Neuronal stem cell (in vitro differentiated cells): ENCODE measurements at places on chromosomes 12 and 14.
A peak's percentile ranks its signal among the peaks of the same experiment; 100 is the strongest.

DNA sequence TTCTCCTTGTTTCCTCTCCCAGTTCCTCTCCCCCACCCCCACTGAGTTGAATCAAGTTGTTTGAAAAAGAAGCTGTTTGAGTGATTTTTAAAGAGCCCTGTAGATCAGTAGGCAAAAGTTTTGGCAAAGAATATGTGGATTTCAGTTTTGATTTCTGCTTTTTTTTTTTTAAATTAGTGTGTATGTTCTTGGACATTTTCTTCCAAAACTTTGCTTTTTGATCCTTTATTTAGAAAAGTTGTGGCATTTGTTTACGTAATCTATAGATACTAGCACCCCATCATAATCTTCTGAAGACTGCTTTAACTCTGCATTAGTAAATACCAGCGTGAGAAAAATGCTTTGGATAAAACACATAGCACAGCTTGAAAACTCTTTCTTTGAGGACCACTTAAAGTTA is 190.3 kb upstream of the SEL1L start:
- H3K27ac ChIP-seq: no peak overlapping the region
- H3K4me3 ChIP-seq: no peak overlapping the region
- no peaks in the 10 kb centered on the region for H3K4me1 ChIP-seq
- no peak for DNase-seq
- no peaks in the 10 kb centered on the region for H3K27me3 ChIP-seq

- peaks cover 31% of the 10 kb centered on the region for H3K4me1 ChIP-seq
- H3K36me3 ChIP-seq: no peaks in the 10 kb centered on the region
- H3K27ac ChIP-seq: no peak overlapping the region
- no peak overlapping the region for H3K4me3 ChIP-seq
These were observed 7.7 kb downstream of the LRCOL1 start for GRCh38 chr12:132602572-132603239.

- no peaks in the 10 kb centered on the region for H3K27me3 ChIP-seq
- H3K27ac ChIP-seq: no peak overlapping the region
- H3K4me1 ChIP-seq: no peaks in the 10 kb centered on the region
- no peak overlapping the region for H3K4me3 ChIP-seq
- no peaks in the 10 kb centered on the region for H3K36me3 ChIP-seq
- DNase-seq: no peak
These were observed 368.7 kb upstream of the MIS18BP1 start for GRCh38 chr14:45621731-45622130.

DNA sequence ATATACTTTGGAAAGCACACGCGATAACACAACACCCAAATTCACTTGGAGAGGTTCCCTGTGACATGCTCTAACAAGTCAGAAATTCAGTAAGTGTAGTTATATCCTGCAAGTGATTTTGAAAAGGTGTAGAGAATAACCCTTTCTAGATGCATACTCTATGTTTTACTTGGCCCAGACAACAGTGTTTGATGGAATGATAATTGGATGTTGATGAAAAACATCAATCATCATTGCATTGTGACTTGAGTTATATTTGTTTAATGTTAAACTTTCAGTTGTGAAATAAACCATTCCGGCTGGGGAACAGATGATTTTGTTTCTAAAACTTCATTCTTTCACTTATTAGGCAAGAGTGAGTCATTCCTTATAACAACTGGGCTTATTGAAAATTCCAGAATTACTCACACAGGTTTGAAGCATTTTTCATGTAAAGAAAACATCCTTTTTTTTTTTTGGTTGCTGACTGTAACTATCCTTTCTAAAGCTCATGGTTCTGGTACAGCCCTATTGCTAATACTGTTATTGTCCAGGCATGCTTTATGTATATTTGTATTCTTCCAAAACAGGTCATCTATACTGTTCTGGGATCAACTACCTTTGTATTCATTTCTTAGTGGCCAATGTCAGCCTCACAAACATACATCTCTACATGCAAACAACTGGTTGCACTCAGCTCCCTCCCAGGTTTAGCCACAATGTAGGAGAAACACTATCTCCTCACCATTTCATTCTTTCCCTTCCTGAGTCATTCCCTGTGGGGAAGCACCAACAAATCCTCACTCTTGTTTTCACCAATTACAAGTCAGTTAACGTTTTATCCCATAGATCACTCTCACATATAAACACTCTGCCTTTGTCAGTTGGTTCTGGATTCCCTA is 121.2 kb upstream of the LRIG3 start:
- peaks cover 11% of the 10 kb centered on the region for H3K4me1 ChIP-seq
- no peaks in the 10 kb centered on the region for H3K27me3 ChIP-seq
- H3K27ac ChIP-seq: peak overlapping the region; percentile 49
- no peak overlapping the region for H3K4me3 ChIP-seq
- no peaks in the 10 kb centered on the region for H3K36me3 ChIP-seq

DNA sequence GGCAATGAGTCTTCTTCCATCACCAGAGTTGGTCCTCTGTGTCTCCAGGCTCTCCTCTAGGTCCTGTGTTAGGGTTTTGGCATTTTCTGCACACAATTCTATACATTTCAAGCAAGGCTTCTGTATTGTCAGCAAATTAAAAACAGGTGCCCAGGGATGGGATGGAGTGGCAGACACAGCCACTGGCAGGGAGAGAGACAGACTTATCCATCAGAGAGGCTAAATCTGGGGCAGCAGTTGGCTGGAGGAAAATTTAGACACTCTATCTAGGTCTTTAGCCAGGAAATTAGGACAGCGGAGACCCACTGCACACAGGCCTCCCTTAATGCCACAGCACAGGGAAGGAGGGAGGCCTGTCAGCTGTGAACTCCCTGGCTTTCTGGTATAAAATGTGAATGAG is 20.2 kb downstream of the PLEKHD1 start:
- DNase-seq: no peak
- H3K4me3 ChIP-seq: no peak overlapping the region
- no peak overlapping the region for H3K27ac ChIP-seq
- H3K36me3 ChIP-seq: no peaks in the 10 kb centered on the region
- H3K27me3 ChIP-seq: no peaks in the 10 kb centered on the region

DNA sequence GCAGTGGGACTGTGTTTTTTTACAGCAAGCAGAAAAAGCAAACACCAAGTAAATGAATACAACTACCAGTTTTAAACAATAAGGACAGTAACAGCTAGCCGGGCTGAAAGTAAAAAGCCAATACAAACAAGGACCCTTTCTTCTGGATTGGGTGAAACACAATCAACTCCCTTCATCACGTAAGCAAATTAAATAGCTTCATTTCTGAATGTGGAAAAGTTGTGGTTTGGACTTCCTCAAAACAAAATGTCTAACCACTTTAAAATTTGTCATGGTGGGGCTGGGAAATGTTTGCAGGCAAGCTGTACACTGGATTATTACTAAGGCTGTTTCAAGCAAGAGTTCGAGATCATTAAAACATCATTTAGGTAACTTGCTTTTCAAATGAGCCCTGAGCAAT is 47.4 kb downstream of the TCHP start:
- H3K36me3 ChIP-seq: peaks cover 6% of the 10 kb centered on the region
- H3K27ac ChIP-seq: peak overlapping the region; percentile 27
- DNase-seq: no peak

DNA sequence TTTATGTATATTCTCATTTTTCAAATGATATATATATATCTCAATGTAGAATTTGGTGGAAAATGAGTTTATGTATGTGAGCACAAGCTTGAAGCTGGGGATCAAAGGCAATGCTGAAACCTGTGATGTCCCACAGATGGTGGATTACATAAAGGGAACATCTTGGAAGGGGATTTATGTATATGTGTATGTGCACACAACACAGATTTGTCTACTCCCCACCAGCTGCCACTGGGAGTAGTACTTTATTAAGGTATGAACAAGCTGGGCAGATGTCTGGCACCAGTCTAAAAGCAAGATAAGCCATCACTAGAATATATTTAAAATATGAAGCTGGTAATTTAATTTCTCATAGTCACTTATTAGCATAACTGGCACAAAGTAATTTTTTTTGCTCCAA is 895.6 kb downstream of the SLC6A15 start:
- no peak overlapping the region for H3K27ac ChIP-seq
- H3K4me3 ChIP-seq: no peak overlapping the region
- H3K4me1 ChIP-seq: no peaks in the 10 kb centered on the region
- no peaks in the 10 kb centered on the region for H3K27me3 ChIP-seq
- DNase-seq: no peak

DNA sequence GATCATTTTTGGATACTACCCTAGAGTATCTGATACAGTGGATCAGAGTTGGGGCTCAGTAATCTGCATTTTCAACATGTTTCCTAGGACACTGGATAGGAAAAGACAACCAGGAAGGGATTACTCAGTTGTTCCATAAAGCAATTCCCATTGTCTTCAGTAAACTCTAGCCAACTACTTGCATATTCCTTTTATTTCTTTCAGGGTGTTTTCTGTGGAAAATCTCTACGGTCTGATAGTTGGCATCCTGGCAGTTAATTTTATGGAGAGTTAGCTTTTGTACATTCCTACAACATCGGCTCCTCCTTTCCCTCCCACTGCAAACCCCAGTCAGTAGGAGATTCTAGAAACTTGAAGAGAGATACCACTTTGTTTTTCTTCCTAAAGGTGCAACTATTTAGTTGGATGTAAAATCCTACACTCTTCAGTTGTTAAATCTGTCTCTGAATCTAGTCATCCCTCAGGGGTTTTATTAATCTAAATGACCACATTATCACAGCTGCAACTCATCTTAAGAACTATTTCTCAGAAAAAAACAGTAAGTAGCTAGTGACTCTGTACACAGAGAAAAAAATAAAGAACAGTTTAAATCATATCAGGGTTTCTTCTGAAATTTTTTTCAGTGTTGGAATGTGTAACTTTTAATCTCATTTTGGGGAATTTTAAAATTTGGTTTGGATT is 103.9 kb downstream of the PDE3A start:
- no peaks in the 10 kb centered on the region for H3K36me3 ChIP-seq
- H3K4me3 ChIP-seq: no peak overlapping the region
- H3K27ac ChIP-seq: no peak overlapping the region
- no peaks in the 10 kb centered on the region for H3K4me1 ChIP-seq
- no peaks in the 10 kb centered on the region for H3K27me3 ChIP-seq
- no peak for DNase-seq

- no peak overlapping the region for H3K27ac ChIP-seq
- DNase-seq: no peak
- no peaks in the 10 kb centered on the region for H3K27me3 ChIP-seq
- no peak overlapping the region for H3K4me3 ChIP-seq
- no peaks in the 10 kb centered on the region for H3K36me3 ChIP-seq
These were observed 14.0 kb upstream of the PCNX1 start for GRCh38 chr14:70893062-70893845.

DNA sequence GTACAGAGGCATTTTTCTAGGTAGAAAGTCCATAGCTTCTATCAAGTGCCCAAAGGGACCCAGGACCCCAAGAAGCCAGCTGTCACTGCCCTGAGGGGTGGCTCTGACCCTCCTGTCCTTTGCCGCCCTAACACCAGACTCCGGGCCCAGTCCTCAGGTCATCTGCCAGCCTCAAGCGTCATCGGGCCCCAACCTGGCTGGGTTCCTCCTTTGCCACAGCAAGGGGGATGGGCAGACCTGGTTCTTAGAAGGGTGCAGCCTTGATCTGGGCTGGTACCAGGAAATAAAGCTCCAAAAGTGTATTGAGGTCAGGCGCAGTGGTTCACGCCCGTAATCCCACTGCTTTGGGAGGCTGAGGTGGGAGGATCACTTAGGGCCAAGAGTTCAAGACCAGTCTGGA is 27.1 kb upstream of the FAM222A start:
- H3K27ac ChIP-seq: no peak overlapping the region
- H3K4me3 ChIP-seq: no peak overlapping the region
- H3K4me1 ChIP-seq: no peaks in the 10 kb centered on the region
- peaks cover 14% of the 10 kb centered on the region for H3K27me3 ChIP-seq
- H3K36me3 ChIP-seq: no peaks in the 10 kb centered on the region

DNA sequence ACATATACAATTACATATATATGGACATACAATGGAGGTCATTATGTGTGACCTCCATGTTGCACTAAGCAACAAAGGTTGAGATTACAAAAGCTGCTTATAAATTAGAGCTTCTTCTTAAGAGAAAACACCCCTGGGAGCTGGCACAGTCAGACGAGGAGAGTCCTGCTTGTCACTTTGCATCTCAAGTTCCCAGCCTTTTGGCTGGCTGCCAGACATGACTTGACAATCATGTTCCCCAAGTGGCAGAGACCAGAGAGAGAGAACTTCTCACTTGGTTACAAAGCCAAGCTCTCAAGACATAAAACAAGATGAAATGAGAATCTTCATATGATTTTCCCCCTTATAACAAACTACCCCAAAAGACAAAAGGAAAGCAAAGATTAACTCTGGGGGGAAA is 8.5 kb upstream of the SYNJ2BP start:
- no peak overlapping the region for H3K4me3 ChIP-seq
- H3K36me3 ChIP-seq: no peaks in the 10 kb centered on the region
- no peak for DNase-seq
- H3K27ac ChIP-seq: no peak overlapping the region
- H3K4me1 ChIP-seq: no peaks in the 10 kb centered on the region

GRCh38 chr14:69042787-69043444 is 63.8 kb upstream of the ACTN1 start:
- no peak for DNase-seq
- H3K27ac ChIP-seq: no peak overlapping the region
- H3K4me3 ChIP-seq: no peak overlapping the region
- peaks cover 18% of the 10 kb centered on the region for H3K4me1 ChIP-seq
- no peaks in the 10 kb centered on the region for H3K36me3 ChIP-seq
- no peaks in the 10 kb centered on the region for H3K27me3 ChIP-seq

GRCh38 chr14:104192146-104192882 is 53.9 kb downstream of the KIF26A start:
- H3K36me3 ChIP-seq: no peaks in the 10 kb centered on the region
- H3K4me1 ChIP-seq: peaks cover 4% of the 10 kb centered on the region
- no peak overlapping the region for H3K4me3 ChIP-seq
- DNase-seq: no peak

DNA sequence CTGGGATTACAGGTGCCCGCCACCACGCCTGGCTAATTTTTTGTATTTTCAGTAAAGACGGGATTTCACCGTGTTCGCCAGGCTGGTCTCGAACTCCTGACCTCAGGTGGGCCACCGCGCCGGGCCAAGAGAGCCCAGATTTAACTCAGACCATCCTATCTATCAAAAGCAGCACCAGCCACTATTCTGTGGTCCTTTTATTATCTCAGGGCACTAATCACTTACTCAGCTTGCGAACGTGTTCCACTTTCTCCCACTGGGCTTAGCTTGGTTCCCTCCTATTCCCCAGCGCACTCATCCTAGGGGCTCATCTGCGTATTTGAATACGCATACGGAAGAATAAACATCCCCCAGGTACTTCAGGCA is 16.2 kb upstream of the AACS start:
- DNase-seq: no peak
- no peaks in the 10 kb centered on the region for H3K4me1 ChIP-seq
- no peak overlapping the region for H3K27ac ChIP-seq
- H3K27me3 ChIP-seq: no peaks in the 10 kb centered on the region
- no peaks in the 10 kb centered on the region for H3K36me3 ChIP-seq
- peak overlapping the region; percentile 77 for H3K4me3 ChIP-seq
